ENCODE measurements at places on chromosomes 16 and 17. TPM values are rescaled to one million over a fixed set of nuclear protein-coding genes. Genes with fewer than 3 reads are reported as not detected.

Gene TBC1D3B
- 3.3 TPM for total RNA-seq

Gene KRTAP4-1
- not detected for total RNA-seq

Gene MGRN1
- total RNA-seq: 74.1 TPM

Gene MT1H
- 0.58 TPM for total RNA-seq

Gene DNAI2
- not detected for total RNA-seq

Gene STXBP4
- total RNA-seq: 8.6 TPM

Gene IL21R
- total RNA-seq: 0.22 TPM

Gene CANT1
- 37.9 TPM for total RNA-seq

Gene TEX19
- total RNA-seq: not detected

Gene MT1B
- not detected for total RNA-seq

Gene NPIPB8
- total RNA-seq: 1.9 TPM

Gene CACNG1
- not detected for total RNA-seq

Gene CDRT15L2
- total RNA-seq: not detected

Gene NPIPB13
- 25.7 TPM for total RNA-seq

Gene CDRT15
- not detected for total RNA-seq

Gene MSLN
- total RNA-seq: not detected

Gene RBFOX1
- total RNA-seq: not detected

Gene ITGA3
- 14.4 TPM for total RNA-seq

Gene ZNF207
- total RNA-seq: 157 TPM

Gene C16orf96
- 0.10 TPM for total RNA-seq

Gene HNF1B
- total RNA-seq: not detected

Gene EXOC3L1
- total RNA-seq: 4.1 TPM

Gene MPP2
- 2.3 TPM for total RNA-seq

Gene ADAD2
- total RNA-seq: not detected

Gene TBC1D10B
- total RNA-seq: 42.1 TPM

Gene UTS2R
- total RNA-seq: not detected

Gene CORO7
- 45.0 TPM for total RNA-seq

Gene SLC9A5
- total RNA-seq: 0.55 TPM

Gene CD300A
- total RNA-seq: 19.0 TPM

Gene CSH2
- total RNA-seq: not detected

Gene PLD6
- total RNA-seq: 12.4 TPM

Gene OTOA
- total RNA-seq: 0.48 TPM

Gene TEX14
- 0.10 TPM for total RNA-seq

Gene ABCC6
- total RNA-seq: 6.9 TPM

Gene RAB11FIP4
- 1.8 TPM for total RNA-seq

Gene SPATA22
- not detected for total RNA-seq

Gene GPR179
- not detected for total RNA-seq
